H1 (cell line): ENCODE measurements at places on chromosomes 5 and 9.

- DNase-seq: no peak
Measured at GRCh38 chr5:132237670-132238069, 10.0 kb upstream of the P4HA2 start.

DNA sequence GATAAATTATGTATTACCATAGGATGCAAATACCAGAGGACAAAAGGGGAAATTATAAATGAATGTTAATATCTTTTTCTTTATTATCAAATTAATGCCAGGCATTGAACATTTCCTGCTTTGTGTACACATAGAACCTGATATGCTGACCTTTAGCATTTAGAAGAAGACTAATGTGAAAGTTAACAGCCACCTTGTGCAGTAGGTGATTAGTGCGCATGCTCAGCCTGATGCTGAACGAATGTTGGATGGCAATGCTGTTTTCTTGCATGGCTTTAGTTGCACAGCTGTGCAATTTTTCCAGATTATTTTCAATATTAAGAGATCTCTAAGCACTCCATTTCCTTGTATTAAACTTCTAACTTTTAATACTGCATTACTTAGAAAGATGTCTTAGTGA lies 45.5 kb downstream of the CCNH start:
- DNase-seq: no peak

DNA sequence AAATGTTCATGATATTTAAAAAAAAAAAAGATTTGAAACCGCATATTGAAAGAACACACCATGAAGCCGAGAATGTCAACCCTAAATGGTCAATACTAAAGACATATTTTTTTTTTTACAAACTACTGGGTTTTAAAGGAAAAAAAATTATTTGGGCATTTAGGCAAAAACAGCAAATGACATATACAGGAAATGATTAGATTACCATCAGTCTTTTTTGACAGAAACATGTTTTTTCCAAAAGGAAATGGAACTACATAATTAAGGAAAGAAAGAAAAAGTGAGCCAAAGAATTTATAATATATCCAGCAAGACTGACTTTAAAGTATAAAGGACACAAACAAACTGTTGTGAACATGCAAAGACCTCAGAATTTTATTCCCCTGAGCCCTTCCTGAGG lies 56.7 kb downstream of the RALGPS1 start:
- no peak for DNase-seq

- peak; percentile 46 for DNase-seq
Measured at GRCh38 chr5:145237843-145238242, 597.3 kb downstream of the PRELID2 start.

- DNase-seq: no peak
Measured at GRCh38 chr5:124408738-124409453, 337.5 kb downstream of the ZNF608 start.
